ENCODE measurements at places on chromosomes 3 and 15.

- no peak for DNase-seq
Measured at GRCh38 chr3:59772416-59773408, 722.9 kb upstream of the CFAP20DC start.

GRCh38 chr15:65888981-65889380 is 19.7 kb downstream of the RAB11A start:
- no peak for DNase-seq

DNA sequence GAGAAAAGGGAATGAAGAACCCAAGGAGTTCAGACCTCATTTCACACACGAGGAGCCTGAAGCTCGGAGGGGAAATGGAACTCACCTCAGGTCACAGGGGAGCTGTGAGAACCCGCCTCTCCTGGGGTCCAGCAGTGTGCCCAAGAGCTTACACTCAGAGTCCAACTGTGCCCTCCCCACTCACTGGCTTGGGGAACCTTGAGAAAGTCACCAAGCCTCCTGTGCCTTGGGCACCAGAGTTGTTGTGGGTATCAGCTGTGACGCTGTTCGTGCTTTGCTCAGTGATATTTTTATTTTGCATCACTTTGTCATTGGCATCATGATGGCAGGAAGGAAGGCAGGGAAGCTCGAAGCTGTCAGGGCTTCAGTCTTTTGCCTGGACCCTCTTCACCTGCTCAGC is 83.4 kb downstream of the TLE3 start:
- no peak for DNase-seq

DNA sequence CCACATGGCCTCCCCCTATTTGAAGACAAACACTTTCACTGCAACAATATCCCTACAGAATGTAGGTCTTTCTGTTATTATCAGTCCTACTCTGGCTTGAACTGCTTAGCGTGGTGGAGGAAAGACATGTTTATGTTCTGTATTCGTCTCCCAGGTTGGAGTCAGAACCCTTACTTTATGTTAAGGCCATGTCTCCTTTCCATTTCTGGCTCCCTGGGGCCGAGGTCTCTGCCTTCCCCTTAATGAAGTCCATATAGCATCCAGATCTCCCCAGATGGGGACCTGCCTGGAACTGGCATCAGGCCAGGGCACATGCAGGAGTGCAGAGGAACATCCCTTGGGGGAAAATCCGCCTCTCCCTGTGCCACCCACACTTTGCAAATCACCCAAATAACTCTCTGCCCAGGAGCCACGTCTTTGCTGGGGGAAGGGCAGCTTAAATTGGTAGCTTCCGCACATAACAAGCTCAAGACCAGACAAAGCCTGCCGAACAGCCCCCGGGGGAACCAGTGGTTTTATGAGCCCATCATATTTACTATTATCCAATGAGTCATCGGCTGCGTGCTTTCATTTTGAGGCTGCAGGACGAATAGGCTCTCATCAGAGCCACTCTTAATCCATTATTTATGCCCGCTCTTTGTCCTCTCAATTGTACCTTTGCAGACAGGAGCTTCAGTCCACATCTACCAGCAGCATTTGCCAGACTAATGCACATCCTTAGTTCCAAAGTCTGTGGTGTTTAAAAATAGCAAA is 237.0 kb downstream of the UACA start:
- no peak for DNase-seq

DNA sequence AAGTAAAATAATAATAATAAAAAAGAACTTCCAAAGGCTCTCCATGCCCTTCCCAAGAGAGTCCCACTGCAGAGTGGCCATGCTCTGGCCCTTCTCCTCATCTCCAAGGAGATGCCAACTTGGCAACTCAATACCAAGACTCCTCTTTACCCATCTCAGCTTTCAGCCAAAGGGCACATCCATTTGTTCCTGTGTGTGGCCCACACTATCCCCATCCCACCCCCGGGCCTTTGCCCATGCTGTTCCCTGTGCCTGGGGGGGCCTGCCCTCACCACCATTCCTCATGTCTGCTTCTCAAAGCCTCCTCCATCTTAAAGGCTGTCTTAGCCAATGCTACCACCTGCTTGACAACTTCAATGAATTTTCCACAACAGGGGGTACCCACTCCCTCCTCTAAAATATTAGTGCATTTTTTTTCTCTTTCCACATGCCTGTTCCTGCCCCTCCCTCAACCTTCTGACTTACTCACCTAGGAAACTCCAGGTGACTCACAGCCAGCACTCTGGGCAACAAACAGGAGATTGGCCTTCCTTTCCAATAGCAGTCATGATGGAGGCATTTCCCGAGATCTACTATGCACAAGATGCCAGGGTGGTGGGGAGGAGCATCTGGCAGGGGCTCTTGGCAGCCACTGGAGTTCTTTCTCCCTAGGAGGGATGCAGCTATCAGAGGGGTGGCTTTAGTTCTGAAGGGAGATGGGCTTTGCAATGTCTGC is 109.4 kb upstream of the SMAD3 start:
- no peak for DNase-seq

DNA sequence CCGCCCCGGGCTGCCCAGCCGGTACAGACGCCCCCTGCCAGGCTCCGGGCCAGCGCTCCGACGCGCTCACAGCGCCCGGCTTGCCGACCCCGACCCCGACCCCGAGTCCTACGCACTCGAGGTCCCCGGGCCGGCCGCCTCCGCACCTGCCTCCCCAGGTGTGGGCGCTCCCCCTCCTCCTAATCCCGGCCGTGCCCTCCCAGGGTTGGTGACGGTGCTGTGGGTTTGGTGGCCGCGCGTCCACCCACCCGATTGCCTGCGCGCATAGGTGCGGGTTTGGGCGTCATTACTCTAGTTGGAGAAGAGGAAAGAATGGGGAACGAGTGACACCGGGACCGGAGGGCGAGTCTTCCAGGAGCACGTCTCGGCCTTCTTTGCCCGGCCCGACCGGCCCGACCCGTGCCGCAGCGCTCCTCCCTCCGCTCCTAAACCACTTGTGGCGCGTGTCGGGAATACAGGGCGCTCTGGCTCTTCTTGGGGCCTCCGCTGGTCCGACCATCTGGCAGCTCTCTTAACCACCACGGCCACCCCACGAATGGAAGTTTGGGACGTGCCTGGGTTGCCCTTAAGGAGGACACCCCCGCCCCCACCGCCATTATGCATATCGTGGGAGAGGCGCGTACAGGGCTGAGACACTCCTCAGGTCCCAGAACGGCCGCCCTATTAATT is 810 bp upstream of the THRB start:
- peak; percentile 78 for DNase-seq

- no peak for DNase-seq
Measured at GRCh38 chr15:75753145-75753544, 40.5 kb upstream of the CSPG4 start.

DNA sequence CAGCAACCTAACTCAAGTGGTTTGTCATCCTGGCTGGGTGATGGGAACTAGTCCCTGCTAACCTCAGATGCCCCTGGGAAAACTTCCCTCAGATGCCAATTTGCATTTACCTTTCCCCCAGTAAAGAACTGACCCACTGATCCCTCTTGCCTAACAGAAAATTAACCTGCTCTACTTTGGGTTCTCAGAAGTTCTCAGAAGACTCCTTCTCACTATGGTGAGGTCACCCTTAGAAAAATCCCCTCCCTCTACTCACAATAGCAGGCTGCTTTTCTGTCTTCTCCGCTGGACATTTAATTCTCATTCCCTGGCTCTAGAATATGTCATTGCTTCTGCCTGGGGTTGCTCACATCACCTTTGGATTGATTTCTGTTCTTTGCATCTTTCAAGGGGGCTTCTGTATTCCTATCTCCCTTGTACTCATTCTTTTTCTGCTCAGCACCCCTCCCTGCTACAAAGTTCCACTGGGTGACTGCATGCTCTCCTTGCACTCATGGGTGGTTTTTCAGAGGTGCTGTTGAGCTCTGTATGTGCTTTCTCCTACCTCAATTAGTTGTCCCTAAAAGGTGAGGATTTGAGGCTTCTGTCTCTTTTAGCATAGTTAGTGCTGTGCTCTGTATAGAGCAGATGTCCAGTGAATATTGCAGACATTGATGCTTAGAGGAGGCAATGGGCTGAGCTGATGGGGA is 869 bp downstream of the PLA1A start:
- DNase-seq = no peak

DNA sequence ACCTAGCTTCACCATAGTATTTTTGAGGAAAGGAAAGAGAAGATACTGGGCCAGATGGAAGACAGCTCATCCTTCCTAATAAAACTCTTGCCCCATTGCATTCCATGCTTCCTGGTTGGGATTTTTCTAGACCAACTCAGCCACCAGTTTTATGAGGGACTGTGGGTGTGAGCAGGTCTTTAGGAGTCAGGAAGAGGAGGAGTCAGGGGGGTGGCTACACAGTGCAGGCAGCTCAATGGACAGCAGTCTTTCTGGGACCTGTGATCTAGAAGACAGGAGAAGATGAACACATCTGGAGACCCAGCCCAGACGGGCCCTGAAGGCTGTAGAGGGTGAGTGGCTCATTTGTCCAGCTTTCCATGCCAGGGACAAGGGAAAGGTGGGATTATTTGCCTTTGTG is at the start of gene NOX5:
TSS of gene NOX5 (plus strand) at position 242 of the 400 bp plus-strand sequence. CDS start at position 283, 41 bp downstream.
- no peak for DNase-seq

DNA sequence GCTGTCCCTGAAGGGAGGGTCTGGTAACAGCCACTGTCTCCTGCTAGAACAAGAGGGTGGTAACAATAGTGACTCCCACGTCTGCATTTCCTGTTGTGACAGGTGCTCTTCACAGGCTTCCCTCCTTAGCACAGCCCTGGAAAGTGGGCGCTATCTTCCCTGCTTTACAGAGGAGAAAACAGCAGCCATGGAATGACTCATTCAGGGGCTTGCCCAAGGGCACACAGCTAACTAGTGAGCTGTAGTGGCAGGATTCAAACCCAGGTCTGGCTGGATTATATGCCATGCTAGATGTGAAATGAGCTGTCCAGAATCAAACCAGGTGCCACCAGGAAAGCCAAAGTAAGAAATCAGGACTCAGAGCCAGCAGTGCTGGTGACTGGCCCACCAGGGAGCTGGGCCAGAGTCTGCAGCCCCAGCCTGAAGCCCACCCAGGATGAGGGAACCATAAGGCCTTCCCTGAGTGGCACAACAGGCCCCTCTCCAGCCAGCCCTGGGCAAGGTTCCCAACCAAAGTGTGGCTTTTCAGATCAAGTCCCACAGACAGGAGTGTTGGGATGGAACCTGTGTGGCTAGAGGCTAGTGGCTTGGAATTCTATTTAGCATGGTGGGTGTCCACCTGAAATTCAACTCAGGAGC is 102.4 kb downstream of the ETFA start:
- DNase-seq = no peak

GRCh38 chr3:60431599-60431958 is 819.7 kb downstream of the FHIT start:
- DNase-seq = peak; percentile 4

DNA sequence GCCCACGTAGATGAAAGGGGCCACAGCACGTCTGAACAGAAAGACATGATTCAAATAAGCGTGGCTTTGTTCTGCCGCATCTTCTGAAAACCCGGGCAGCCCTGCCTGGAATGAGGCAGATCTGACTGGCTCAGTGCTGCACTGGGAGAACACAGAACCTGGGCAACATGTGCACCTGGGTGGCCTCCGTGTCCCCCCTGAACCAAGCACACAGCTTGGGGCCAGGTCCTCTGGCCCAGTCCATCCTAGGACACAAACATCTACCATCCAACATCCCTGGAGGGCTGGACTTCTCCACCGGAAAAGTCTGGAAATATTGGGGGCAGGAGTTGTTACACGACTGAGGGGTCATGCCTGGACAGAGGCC is 119.4 kb downstream of the ADAMTS17 start:
- DNase-seq = no peak

GRCh38 chr3:127484601-127485388 is 105.7 kb downstream of the TPRA1 start:
- DNase-seq = no peak

- DNase-seq = no peak
Measured at GRCh38 chr15:57003418-57003817, 85.0 kb downstream of the TCF12 start.

DNA sequence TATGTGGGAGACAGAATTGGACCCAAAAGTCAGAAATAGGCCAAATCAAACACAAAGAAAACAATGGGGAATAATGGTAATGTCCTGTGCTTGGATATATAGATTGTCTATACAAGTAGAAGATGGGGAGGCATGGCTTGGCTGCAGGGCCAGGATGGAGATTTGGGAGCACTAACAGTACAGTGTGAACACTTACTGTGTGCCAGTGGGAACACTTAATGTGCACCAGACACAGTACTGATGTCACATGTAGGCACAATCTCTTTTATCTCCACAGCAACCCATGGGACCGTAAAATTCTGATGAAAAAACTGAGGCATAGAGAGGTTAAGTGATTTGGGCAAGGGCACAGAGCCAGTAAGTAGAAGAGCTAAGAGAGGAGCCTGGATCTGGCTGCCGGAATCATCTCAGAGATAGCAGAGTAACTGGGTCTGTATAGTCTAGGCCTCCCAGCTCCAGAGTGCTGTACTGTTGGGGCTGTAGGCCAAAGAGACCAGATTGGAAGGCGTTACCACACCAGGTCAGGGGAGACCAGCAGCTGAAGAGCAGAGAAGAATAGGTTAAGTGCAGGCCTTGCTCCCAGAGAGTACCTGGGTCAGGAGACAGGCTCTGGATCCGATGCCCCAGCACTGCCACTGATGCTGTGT is 63.3 kb downstream of the RLBP1 start:
- DNase-seq = no peak

DNA sequence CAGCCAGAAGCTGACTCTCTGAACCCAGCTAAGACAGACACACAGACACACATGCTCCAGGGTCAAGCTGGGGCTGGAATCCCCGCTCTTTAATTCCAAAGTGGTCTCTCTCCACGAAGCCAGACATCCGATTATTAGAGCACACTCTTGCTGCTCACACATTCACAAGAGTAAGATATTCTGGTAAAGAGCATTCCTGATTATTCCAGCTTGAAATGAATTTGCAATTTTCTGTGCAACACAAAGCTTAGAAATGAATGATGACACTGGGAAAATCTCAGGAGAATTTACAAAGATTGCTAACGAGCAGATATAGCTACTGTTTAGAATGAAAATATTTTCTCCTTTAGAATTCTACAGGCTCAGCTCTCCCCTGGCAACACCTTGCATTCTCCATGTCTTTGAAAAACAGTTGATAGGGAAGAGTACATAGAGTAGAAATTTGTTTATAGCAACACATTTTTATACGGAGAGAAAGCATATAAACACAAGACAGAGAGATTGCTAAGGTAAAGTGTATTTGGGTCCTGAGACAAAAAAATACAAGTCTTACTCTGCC is 80.6 kb upstream of the EIF1B start:
- no peak for DNase-seq

All from hematopoietic multipotent progenitor cell treated with erythropoietin and hydrocortisone succinate and interleukin-3 and kit ligand, for 8 days (in vitro differentiated cells).